Aorta (tissue), 5 donors: ENCODE measurements at places on chromosomes 11 and 22.

- DNase-seq = no peak
Measured at GRCh38 chr11:83836065-83836464, 549.9 kb upstream of the CCDC90B start.

DNA sequence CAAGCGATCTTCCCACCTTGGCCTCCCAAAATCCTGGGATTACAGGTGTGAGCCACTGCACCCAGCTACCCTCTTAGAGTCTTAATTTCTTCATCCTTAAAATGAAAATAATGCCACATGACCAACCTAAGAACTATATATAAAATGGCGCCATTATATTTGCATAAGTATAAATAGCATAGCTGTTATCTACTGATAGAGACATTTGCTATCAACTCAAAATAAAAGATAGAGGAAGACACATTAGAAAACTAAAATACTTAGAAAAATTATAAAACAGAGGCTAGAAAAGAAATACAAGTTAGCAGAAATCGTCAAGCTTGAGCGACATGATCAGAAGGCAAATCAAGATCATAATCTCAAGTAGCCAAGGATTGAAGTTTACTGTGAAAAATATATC, 6.2 kb downstream of the FAM168A start:
- DNase-seq = no peak

DNA sequence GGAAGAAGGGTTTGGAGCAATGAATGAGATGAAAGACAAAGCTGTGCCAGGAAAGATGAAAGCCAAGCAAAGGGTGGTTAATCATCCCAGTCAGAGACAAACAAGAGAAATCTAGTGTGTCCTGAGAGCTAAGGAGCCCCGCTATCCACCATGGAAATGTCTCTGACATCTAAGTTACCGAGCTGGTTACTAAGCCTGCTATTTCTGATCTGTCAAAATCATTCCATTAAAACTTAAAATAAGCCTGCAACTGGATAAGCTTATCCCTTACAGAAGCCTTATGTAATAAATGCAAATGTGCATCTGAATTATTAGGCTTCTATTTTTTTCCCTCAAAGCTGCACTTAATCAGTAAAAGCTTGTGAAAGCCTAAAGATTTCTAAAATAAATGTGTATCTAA, 22.1 kb upstream of the SESN3 start:
- DNase-seq = no peak

DNA sequence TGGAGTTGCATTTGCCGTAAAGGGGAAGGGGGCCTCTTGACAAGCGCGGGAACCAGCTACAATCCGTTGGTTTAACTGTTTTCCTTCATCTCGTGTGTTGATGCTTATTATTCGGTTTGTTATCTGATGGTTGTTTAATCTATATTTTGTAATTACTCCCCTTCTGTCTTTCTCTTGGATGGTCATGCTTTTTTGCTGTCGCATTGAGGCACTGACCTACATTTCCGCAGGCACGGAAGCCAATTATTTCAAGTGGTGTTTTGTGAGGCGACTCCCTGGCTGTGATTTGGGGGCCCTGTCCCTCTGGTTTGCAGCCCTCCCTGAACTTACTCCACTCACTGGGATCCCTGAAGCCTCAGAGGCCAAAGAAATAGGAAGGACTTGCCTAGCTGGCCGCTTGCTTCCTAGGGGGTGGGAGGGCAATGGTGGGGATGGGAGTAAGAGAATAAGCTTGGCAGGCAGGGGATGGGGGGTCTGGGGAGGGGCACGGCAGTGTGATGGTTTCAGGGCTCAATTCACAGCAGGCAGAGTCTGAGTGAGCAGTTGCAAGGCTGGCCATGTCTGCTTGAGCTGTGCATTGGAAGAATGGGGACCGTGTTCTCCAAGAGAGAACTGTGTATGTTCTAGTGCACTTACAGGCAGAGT, 165.8 kb upstream of the B3GAT1 start:
- no peak for DNase-seq

GRCh38 chr11:2803186-2804091, 82.1 kb downstream of the CDKN1C start:
- DNase-seq = peak; percentile 38

- DNase-seq = no peak
Measured at GRCh38 chr22:38947321-38948140, 9.9 kb upstream of the APOBEC3A start.

DNA sequence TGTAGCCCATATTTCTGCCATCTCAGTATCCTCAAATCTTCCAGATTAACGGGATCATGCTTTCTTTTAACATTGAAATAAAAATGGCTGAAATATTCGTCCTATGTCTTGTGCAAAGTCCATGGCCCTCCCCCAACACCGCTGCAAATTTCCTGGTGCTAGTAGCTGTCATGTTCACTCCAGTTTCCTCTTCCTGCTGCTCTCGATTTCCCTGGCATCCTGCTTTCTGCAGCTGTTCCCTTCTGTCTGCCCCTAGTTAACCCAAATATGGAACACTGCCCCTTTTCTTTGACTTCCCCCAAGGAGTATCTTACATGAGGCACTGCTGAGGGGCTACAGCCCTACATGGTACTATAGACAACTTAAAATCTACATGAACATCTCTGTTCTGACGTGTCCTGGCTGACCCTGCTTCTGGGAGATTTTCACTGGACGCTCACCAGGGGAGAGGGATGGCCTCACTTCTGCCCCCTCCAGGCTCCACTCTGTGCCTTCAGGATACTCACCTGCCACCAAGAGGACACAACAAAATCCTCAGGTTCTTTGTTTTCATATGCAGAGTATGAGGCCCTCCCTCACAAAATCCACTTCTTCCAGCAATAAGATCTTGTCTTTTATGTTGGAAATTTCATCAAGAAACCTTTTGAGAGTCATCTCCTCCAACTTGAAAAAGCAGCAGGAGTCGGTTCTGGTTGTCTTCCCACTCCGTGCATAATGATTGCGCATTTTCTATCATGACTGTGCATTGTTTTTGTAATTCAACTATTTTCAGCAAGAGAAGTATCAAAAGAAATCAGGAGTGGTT, 29.5 kb upstream of the SCUBE2 start:
- DNase-seq = no peak

- DNase-seq = no peak
Measured at GRCh38 chr22:36144886-36145541, 15.5 kb downstream of the APOL3 start.

GRCh38 chr11:8757047-8757446, 74.5 kb downstream of the RPL27A start:
- no peak for DNase-seq

GRCh38 chr11:119713359-119714040, 15.5 kb downstream of the NECTIN1 start:
- DNase-seq = no peak

- no peak for DNase-seq
Measured at GRCh38 chr11:92830377-92831155, 138.9 kb upstream of the MTNR1B start.

- no peak for DNase-seq
Measured at GRCh38 chr11:24478718-24479117, 18.1 kb upstream of the LUZP2 start.

DNA sequence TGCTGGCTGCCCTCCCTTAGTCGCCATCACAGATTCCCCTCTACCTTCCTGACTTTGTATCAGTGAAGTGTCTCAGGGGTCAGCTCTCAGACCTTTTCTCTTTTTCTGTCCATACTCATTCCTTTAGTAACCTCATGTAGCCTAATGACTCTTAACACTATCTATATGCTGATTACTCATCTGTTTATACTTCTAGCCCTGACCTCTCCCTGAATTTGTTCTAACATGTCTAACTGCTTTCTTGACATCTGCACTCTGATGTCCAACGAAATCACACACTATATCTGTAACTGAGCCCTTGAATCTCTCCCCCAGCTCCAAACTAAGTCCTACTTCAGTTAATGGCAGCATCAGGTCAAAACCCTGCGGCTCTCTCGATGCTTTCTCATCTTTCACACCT, 135.8 kb upstream of the TIMP3 start:
- DNase-seq = no peak

DNA sequence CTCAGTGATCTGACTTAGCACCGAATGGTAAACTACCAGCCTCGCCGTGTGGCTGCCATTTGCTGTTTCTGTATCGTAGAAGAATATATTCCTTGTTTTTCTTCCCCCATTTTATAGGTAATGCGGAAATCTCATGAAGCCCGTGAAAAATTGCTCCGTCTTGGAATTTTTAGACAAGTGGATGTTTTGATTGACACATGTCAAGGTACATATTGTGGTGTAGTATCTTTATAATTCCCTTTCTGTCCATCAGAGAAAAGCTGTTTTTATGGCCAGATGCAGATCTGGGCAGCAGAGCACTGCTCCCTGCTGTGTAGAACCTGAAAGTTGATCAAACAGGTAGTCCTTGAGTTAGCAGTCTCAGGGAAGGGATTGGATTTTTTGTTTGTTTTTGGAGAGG, 13.4 kb downstream of the SAMM50 start:
- DNase-seq = peak; percentile 13

DNA sequence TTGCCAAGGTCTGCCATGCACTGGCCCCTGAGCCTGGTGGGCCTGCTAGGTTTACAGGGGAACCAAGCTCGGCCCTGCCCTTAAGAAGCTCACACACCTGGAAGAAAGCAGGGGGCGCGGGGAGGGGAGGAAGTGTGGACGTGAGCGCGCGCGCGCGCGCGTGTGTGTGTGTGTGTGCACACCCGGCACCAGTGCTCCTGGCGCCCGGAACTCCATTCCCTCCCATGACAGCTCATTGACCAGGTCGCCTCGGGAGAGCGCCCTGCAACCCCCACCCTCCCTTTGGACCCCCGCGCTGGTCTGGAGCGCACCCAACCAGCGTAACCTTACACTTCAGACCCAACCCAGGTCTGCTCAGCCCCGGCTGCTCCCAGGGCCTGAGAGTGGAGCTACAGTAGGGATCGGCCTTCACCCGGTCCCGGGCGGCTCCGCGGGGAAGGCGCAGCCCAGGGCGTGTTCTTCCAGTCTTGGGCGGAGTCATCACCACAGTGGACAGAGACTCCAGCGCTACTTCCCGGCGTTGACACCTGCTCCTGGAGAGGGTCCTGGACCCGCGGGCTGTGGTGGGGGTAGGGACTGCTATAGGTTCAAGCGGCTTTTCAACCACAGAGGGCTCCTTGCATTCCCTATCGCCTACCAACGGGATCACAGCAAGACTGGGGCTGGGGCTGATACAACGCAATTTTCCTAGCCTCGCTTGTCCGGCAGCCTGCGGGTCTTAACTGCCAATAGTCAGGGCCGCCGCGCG, 1.5 kb downstream of the GALNT18 start:
- DNase-seq = peak; percentile 87

DNA sequence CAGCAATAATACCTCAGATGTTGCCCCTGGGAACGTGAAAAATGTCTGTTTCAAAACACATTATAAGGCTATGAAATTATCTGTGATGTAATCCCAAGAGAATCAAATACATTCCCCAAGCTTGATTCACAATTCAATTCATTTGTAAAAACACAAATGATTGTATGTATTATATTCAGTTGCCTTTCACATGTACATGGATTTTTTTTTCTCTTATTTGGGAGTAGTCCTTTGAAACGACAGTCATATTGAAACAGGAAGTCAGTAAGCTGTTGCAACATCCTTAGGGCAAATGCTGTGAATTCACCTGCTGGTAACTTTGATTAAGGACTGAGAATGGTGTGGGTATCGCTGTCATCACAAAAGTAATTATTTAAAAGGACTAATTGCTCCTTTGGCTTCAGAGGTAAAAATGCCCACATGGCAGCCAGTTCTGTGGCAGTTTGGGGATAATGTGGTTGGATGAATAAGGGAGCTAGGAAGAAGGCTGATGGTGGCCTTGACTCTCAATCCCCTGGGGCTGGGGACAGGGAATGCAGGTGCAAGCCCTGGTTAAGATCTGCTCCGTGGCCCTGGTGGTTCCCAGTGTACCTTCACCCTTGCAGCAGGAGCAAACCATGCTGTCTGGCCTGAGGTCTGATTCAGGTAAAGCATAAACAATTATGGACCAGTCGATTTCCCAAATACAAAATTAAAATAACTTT, 13.2 kb downstream of the EHF start:
- DNase-seq = no peak

GRCh38 chr11:120394119-120394518, 57.9 kb downstream of the ARHGEF12 start:
- no peak for DNase-seq

DNA sequence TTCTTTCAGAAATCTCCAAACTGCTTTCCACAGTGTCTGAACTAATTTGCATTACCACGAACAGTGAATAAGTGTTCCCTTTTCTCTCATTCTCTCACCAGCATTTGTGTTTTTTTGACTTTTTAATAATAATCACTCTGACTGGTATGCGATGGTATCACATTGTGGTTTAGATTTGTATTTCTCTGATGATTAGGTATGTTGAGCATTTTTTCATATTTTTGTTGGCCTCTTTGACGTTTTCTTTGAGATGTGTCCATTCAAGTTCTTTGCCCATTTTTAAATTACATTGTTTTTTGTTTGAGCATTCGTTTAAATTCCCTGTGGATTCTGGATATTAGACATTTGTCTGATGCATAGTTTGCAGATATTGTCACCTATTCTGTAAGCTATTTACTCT, 1639.6 kb upstream of the TENM4 start:
- DNase-seq = no peak
